ENCODE measurements at places on chromosomes 5 and 9.

- no peak for DNase-seq
Measured at GRCh38 chr9:121194730-121195129, 6.9 kb downstream of the RAB14 start.

DNA sequence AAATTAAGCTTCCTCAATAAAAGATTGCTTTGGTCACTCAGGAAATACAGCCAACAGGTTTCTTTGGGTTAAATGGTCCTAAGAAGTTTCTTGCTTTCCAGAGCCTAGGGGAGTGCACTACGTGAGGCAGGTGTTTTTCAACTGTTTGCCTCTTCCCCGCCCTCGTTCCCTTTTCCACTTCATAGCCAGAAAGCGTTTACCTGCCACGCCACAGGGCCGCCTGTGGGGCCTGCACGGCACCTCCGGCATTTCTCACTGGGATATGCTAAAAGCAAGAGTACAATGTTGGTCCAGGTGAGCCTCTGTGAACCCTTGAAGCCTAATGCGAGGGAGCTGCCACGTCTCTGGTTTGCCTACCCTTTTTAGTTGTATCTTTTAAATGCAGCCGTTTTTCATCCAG lies 167.6 kb upstream of the OTULINL start:
- DNase-seq, result no peak

GRCh38 chr5:24773261-24773660 lies 128.5 kb upstream of the CDH10 start:
- no peak for DNase-seq

DNA sequence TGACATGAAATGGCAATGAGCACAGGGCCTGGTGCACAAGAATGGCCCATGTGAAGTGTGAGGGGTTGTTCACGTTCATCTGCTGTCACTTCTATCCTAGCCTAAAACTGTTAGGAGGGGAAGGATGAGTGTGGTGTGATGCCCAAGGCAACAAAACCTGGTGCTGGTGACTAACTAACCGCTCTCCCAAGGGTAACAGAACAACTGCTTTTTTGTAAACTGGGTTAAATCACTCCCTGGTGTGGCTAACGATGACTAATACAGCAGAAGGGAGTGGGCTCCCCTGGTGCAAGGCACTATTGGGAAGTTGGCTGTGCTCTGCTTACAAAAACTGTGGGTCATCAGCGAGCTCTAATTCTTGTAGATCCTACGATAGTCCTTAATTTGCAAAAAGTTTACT lies 103.2 kb upstream of the VCAN start:
- no peak for DNase-seq

- no peak for DNase-seq
Measured at GRCh38 chr9:37975639-37976038, 71.7 kb upstream of the SLC25A51 start.

GRCh38 chr9:1267141-1267570 lies 217.0 kb downstream of the DMRT2 start:
- DNase-seq, result no peak

GRCh38 chr9:111222757-111223156 lies 107.3 kb downstream of the OR2K2 start:
- DNase-seq, result no peak
